ENCODE measurements at places on chromosomes 11 and 22.

- DNase-seq, result peak; percentile 69
These were observed 1.8 kb downstream of the IGF2 start for GRCh38 chr11:2137202-2138067.

- DNase-seq, result peak; percentile 22
These were observed 680.5 kb upstream of the API5 start for GRCh38 chr11:42631220-42631843.

GRCh38 chr22:25637672-25638071 is 73.2 kb downstream of the GRK3 start:
- no peak for DNase-seq

- DNase-seq, result no peak
These were observed 18.4 kb downstream of the OSBPL5 start for GRCh38 chr11:3146612-3147256.

DNA sequence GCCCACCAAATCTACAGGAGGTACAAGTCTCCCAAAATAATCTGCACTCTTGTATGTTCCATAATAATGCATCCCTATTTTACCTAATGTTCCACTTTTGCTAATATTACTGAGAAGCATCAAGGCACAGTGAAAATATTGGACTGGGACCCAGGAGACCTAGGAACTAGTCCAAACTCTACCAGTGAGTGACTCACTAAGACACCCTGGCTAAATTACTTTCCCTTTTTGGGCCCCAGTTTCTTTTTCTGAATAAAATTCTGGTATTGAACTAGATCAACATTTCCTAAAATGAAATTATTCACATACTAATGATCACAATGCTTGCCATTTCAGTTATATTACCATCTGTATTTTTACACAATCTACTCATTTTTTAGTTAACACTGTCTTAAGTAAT is 19.6 kb downstream of the THAP12 start:
- DNase-seq, result no peak

DNA sequence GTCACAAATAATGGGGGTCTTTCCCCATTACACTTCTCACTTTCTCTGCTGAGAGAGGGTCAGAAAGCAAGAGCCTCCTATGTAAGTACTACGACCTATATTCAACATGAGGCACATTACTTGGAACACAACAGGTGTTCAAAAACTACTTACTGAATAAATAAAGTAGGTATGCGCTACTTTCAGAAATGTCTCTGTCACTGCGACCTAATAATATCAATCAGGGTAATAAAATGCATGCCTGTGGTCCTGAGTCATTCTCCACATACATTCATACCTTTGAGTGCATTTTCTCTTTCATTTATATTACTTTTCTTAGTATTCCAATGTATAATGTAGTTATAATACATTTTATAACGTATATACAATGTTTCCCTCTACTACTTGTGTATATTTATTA is 838.9 kb downstream of the DLG2 start:
- peak; percentile 46 for DNase-seq

DNA sequence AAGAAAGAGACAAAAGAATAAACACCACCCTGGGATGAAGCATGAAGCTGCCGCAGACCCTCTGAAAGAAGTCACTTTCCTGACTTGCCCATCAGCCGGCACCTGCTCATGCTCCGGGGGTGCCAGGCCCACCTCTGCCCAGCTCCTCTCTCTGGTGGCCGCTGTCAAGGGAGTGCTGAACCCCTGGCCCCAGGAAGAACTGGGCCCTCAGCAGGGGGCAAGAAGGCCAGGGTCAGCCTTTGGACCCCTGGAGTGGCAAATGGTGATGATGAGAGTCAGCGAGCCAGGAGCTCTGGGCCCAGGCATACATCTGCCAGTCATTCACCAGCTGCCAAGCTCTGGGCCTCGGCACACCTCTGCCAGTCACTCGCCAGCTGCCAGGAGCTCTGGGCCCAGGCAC is 17.4 kb downstream of the TTLL8 start:
- no peak for DNase-seq

DNA sequence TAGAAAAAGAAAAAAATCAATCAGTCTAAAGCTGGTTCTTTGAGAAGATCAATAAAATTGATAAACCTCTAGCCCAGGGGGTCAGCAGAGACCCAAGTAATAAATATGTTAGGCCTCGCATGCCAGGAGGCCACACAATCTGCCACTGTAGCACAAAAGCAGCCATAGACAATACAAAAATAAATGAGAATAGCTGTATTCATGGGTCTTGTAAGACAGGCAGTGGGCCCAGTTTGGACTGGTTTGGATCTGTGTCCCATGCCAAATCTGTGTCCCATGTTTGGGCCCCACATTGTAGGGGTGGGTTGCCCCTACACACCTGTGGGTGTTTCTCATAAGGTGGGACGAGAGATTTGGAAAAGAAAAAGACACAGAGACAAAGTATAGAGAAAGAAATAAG is 6.6 kb upstream of the PLAAT4 start:
- no peak for DNase-seq

DNA sequence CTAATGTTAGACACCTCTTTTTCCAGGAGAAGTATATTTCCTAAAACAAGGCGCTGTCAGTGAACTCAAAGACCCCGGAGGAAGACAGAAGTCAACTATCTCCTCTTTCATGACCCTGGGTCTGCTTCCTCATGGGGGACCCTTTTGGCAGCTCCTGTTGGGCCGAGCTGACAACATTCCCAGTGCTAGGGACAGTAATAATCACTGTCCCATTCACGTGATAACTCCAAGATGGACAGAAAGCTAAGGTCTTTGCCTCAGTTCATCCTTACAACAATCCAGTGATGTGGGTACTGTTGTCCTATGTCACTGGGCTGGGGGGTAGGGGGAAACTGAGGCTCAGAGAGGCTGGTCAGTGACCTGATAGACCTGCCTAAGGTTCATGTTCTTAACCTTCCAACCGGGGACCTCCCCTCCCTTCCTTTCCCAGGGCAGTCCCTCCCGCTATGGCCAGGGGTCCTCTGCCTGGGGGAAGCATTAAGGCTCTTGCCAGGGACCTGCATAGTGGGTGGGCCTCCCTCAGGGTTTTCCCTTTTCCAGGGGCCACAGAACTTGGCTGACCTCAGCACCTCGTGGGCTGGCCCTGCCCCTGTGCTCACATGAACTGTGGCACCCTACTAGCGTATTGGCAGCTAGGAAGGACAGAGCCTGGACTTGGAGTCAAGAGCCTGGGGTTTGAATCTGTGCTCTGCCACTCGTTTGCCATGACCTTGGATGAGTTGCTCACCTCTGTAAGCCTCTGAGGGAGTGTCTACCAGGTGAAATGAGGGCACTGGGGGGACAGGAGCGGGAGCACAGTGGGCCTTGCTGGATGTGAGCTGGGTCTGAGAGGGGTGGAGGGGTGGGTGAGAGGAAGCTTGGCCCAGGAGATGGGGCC is 53.6 kb downstream of the LRRC32 start:
- DNase-seq, result no peak

DNA sequence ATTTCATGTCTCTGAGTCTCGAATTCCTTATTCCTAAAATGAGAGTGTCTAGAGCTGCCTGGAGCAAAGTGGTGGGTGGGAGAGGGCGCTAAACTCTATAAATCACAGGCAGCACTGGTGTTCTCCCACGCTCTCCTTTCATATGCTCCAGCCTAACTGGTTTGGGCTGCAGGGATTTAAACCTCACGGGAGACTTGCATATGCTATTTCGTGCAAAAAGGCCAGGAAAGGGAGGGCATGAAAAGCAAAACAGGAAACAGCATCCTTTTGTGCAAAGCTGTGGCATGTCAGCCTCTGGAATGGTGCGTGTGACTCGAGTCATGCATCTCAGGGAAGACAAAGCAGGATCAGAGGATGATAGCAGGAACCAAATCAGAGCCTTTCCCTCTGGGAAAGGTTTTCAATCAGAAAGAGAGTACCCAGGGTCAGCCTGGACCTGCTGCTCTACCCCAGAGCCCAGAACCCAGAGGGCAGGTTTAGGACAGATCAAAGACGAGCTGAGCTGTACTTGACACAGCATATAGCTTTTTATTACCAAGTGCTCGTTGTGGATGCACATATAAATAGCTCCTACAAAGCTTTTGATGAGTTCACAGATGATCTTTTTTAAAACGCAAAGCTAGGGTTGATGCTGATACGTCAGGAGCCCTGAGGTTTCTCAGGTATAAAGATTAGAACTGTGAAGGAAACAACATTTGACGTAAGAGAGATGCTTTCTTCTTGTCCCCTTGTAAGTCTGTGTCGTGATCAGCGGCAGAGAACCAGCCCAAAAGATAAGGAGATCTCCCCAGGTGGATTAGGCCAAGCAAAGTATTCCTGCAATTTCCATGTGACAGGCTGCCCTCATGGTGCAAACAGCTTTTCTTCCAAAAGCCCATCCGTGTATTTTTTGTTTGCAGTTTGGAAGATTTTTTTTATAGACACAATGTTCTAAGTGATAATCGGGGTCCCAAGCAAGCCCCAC is 46.2 kb upstream of the YWHAH start:
- DNase-seq, result no peak

DNA sequence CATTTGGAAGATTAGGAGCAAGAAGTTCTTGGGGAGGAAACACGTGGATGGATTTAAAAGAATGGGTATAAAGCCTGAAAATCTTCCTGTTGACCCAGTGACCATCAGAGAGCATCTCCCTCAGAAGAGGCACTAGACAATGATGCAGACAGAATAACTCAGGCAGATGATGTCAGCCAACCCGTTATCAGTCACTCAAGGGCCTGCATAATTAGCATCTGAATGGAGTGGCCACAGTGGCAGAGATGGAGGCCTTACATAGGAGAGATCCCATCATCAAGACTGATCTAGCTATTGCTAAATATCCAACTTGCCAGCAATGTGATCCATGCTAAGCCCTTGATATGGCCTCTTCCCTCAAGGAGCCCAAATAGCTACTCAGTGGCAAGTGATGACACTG is 70.7 kb upstream of the CD82 start:
- DNase-seq, result no peak

DNA sequence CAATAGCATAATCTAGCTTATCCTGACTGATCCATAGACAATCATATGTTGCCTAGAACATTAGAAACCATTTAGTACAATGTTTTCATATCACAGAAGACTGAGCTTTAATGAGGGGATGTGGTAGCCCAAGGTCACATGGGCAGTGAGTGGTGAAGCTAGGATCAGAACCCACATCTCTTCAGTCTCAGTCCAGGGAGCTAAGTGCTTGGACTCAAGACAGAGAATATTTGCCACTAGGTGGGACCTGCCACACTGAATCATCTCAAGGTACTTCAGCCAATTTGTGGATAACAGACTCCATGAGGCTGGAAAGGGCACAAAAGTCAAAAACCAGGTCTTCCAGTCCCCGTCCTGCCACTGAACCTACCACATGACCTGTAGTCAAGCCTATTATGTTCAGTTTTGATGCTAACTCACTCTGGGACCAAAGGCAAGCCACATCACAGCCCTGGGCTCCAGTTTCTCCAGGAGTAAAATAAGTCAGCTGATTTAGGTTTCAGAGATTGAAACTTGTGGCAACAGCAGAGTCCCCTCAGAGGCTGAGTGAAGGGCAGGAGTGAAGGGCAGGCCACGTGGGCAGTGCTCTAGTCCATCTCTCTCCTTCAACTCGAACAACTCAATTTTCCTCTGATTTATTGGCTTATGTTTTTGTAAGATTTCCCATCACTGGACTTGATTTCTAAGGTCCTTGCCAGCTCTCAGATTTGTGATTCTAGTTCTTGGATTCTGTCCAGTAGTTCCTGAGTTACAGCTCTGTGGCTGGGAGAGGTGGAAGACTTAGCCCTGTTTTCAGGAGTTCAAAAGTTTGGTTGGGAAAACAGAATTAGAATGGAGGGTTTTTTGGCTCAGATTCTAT is 84.6 kb upstream of the PHOX2A start:
- no peak for DNase-seq

- DNase-seq, result peak; percentile 94
These were observed 25.4 kb downstream of the MMP20 start for GRCh38 chr11:102599642-102600261.

- DNase-seq, result peak; percentile 49
These were observed 15.8 kb downstream of the TMEM258 start for GRCh38 chr11:61776561-61777075.

DNA sequence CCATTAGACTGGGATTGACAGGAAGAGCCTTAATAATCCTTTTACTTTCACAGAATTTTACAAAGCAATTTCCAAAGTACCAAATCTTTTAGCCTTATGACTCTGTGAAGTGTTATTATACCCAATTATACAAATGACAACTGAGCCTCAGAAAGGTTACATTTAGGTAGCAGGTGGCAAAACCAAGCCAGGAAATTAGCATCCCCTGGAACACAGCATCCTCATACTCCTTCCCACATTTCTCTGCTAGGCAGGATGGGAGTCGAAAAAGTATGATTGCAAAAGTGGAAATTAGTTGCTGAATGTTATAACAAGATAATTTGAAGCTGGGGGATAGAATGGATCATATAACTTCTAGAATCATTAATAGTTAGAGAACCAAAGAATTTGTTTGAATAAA is 359.7 kb upstream of the PDGFD start:
- DNase-seq, result no peak

DNA sequence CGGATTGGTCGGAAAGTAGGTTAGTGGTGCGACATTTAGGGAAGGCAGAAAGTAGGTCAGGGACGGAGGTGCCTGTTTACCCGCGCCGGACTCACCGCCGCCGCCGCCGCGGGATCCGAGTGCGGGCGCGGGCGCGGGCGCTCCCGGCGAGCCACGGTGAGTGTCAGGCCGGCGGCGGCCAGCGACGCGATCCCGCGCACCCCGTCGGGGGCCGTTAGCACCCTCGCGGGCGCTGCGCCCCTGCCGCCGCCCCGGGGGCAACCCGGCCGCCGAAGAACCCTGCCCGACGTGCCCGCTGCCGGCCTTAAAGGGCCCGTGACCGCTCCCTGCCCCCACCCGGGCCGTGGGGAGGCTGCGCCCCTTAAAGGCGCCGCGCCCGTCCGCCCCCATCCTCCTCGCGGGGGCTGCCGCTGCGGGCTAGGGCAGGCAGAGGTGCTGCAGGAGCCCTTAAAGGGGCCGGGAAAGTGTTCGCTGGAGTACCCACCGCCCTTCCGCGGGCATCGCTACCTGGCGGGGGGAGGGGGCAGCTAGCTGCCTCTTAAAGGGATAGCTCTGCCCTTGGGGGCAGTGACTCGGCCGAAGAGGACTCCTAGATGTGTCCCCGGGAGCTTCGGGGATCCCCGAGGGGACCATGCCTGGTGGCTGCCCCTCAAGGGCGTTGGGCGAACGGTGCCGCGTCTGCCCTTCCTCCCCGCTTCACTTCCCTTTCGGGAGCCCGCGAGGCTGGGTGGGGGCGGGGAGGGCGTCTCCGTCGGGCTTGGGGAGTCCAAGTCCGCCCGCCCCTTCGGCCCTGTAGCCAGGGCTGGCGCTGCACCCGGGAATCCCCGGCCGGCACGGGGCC is at the start of gene BMAL1:
Gene BMAL1, plus strand, starts transcription at position 23 of the 841 bp plus-strand sequence. CDS start 76,519 bp downstream, outside the sequence.
- peak; percentile 43 for DNase-seq

DNA sequence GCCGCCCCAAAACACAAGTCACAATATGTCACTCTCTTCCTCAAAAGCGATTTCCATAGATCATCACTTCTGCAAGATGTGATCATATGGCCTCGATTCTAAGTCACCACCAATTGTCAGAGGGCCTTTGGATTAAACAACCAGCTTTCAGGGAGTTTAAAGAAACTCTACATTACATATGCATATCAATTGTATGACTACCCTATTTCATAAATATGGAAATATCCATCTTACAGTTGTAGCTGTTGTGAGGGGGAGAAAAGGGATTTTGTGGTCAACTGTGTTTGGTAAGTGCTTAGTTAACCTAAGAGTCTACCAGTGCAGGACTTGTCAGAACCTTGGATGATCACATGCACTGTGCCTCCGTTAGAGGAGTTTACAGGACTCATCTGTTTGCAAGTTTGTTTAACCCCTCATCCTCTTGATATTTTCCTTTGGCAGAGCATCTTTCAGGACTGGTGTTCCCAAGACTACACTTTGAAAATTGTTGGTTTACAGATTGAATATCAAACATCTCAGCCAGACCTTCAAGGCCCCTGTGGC is 99.9 kb downstream of the CHST1 start:
- no peak for DNase-seq

- no peak for DNase-seq
These were observed 19.5 kb upstream of the RASSF10 start for GRCh38 chr11:12989428-12990161.

All from SW480 (cell line).